ENCODE measurements at places on chromosomes 12 and 14.

DNA sequence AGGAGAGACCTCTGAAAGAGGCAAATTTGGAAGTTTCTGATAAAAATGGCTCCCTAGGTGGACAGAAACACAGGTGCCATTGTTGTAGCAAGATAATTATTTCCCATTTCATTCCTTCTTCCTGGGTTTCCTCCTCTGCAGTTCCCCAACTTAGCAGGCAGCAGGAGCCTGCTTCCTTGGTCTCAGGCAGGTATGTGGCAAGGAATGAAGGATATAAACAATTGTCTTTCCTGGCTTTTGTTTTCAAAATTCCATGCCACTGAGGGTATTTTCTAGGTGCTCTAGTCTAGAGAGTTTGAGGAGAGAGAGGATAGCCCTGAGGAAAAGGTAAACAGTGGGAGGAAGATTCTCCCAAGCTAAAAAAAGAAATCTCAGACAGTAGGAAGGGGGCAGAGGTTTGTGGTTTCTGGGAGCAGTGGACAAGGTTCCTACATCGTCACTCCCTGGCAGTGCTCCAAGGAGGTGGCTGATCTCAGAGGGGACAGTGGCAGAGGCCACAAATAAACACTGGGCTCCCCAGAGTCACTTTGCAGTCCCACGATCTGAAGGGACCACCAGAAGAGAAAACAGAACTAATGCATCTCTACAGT lies 82.6 kb upstream of the IGF1 start:
- no peak for DNase-seq

DNA sequence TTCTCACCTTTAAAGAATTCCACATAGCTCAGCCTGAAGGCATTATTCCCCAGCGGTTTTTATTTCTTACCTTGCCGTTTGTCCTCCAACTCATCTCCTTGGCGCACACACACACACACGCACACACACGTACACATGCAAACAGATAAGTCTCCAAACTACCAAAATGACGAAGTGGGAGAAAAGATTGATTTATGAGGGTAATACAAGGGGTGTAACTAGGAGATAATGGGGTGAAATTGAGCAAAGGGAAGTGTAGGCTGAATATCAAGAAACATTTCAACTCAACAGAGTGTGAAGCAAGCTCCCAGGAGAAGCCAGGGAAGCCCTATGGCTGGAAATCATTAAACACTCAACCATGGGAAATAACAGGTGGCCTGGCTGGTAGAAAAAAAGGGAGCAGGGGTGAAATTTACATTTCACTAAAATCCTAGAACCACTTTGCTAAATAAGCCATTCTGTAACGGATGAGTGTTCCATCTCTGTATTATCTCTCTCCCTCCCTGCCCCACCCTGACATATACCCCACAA lies 41.0 kb downstream of the GRIN2B start:
- no peak for DNase-seq

DNA sequence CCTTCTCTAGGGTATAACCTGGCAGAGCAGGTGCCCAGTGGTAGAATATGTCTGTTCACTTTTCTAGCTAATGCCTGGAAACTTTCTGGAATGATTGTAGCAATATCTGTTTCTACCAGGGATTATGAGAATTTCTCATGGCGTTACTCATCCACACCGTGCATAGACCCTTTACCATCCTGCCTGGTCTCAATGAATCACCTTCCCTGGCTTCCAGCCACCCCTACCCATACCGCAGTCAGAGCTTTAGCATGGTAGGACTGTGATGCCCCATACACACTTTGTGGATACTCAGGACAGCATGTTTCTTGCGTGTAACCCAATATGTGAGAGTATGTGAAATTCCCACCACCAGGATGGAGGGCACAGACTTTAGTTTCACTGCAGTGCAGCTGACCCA lies 45.4 kb downstream of the TUNAR start:
- no peak for DNase-seq

DNA sequence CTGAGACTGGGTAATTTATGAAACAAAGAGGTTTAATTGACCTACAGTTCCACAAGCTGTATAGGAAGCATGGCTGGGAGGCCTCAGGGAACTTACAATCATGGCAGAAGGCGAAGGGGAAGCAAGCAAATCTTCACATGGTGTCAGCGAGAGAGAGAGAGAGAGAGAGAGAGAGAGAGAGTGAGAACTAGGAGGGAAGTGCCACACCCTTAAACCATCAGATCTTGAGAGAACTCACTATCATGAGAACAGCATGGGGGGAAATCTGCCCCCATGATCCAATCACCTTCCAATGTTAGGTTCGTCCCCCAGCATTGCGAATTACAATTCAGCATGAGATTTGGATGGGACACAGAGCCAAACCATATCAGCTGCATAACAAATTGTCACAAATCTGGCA lies 96.7 kb downstream of the CHST11 start:
- no peak for DNase-seq

GRCh38 chr12:54041097-54041690 lies 8.3 kb downstream of the HOXC5 start:
- DNase-seq = no peak

GRCh38 chr14:56073799-56074198 lies 44.4 kb upstream of the PELI2 start:
- no peak for DNase-seq

DNA sequence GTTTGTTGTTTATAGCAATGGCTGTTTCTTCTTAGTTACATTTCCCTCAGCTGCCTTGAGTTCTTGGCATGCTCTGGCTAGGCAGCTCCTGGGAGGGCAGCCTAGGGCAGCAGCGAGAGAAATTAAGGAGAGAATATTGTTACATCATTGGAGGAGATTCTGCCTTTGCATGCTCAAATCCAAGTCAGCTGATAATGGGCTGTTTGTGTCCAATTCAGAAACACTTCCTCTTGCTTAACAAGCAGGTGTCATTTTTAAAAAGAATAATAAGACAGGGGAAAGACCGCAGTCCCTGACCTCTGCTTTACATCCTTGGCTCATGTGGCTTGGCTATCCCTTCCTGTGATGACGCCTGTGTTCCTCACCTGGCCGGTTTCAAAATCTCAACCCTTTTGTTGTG lies 76.9 kb downstream of the ESR2 start:
- no peak for DNase-seq

DNA sequence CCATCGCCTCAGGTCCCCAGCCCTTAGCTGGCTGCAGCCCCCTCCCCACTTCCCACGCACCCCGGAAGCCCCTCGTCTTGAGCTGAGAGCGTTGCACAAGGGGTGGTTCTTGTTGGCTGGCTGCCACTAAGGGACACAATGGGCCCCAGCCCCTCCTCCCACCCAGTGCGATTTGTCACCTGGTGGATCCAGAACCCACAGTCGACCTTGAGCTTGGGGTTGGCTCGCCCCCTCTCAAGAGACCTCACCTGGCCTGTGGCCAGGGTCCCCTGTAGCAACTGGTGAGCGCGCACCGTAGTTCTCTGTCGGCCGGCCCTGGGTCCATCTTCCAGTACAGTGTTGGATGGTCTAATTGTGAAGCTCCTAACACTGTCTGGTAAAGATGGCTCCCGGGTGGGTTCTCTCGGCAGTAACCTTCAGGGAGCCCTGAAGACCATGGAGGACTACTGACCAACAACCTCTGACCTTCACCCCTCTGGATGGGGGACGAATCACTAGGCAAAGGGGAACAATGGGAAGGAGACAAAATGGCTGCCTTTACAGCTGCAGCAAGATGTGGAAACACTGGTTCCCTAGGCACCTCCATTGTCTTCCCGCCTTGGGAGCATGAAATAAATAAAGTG lies 6.6 kb downstream of the PHB2 start:
- DNase-seq = no peak

- peak; percentile 29 for DNase-seq
Observed at GRCh38 chr14:61433169-61433568, 111.8 kb downstream of the PRKCH start.

DNA sequence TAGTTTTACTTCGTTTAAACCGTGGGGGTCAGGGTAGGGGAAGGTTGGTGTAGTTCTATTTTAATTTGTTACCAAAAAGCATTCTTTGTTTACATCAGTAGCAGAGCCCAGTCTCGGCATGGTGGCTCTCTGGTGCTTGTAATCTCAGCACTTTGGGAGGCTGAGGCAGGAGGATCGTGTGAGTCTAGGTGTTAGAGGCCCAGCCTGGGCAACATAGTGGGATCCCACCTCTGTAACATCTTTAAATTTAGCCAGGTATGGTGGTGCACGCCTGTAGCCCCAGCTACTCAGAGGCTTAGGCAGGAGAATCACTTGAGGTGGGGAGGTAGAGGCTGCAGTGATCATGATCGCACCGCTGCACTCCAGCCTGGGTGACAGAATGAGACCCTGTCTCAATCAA lies 2.2 kb downstream of the LRRC43 start:
- DNase-seq = no peak

DNA sequence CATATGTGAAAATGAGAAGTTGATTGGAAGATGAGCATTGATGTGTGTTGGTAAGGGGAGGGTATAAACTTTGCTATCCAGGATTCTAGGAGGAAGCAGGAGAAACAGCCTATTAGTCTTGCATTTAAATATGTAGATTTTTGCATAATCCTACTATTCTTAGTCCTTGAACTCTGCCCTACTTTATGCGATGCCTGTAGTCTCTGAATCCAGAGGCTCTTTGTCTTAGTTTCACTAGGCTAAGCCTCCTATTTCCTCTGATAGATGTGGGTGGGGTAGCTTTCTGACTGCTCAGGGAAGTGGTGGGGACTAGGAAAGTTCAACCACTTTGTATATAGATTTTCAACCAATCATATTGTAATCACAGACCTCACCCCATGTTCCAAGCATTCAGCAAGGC lies 49.5 kb upstream of the KCNC2 start:
- no peak for DNase-seq

DNA sequence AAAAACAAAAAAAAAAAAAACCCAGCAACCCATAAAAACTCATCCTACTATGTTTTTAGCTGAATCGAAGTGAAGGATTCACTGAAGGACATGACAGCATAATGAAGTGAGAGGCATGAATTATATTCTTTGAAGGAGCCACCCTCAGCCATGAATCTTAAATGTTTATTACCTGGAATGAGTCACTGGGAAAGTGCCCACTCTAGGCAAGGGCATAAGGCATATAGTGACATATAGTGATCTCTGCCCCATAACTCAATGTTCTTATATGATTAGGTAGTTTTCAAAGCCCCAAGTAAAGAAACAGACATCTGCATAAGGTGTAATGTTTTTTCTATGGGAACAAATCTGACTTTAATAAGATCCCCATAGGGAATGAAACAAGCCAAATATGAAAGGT lies 79.9 kb downstream of the MDGA2 start:
- no peak for DNase-seq

DNA sequence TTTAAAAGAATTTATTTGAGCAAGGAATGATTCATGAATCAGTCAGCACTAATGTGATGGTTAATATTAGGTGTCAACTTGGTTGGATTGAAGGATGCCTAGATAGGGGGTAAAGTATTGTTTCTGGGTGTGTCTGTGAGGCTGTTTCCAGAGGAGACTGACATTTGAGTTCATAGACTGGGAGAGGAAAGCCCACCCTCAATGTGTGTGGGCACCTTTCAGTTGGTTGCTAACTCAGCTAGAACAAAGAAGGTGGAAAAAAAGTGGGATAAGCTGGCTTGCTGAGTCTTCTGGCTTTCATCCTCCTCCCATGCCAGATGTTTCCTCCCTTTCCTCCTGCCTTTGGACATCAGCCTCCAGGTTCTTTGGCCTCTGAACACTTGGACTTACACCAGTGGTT lies 47.2 kb downstream of the TESPA1 start:
- DNase-seq = no peak

DNA sequence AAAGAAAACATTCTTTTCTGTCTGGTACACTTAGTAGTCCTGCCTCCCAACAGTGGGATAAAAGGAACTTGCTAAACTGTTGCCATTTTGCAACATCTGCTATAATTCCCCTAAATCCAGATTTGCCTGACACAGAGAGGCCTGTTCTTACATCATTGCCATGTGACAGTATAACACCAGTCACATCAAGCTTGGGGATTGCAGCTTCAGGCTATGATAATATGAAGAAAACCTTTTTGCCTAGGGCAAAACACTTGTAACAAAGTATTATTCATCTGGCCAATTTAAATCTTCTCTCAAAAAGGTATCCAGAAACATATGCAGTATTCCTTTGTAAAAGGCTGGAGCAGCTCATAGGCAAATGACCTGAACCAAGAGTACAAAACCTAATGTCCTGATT lies 80.9 kb upstream of the OTX2 start:
- DNase-seq = no peak

- peak; percentile 26 for DNase-seq
Observed at GRCh38 chr12:45130881-45131281, 80.0 kb upstream of the DBX2 start.

GRCh38 chr12:77122661-77123060 lies 57.3 kb upstream of the E2F7 start:
- DNase-seq = no peak

DNA sequence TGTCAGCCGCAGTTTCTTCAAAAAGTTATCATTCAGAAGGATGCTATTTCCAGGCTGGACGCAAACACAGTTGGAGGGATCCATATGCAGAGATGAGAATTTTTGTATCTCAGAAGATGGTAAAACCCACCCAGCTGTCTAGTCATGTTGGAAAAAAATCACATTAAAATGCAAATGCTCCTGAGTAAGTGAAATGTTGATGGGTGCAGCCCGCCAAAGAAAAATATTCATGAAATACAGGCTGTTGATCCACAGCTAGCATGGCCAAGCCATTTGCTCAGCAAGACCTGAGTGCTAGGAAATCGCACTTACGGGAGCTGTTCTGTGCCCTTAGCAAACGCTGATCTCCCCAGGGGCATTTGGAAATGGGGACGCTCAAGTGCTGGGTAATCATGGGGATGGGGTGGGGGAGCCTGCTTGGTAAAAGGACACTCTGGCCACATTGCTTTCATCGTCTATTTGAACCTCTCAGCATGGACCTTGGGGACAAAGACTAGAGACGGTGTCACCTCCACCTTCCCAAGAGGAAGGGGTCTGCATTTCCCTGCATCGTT lies 25.7 kb downstream of the TUNAR start:
- no peak for DNase-seq

GRCh38 chr14:53912021-53912420 lies 44.6 kb downstream of the BMP4 start:
- DNase-seq = no peak

DNA sequence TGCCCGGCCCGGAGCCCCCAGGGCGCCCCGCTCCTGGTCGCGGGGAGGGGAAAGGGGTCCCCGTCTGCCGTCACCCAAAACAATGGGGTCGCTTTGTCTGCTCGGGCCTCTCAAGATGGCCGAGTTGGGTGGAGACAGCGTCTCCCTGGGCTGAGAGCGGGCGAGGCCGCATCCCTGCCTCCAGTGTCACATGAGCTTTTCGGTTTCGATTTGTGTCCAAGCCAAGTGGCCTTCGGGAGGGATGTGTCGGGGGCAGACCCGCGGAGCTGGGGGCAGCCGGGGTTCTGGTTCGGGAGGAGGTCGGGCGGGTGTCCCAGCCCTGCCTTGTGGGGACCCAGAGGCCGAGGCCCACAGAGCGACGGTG lies 790 bp downstream of the DYNC1H1 start:
- peak; percentile 30 for DNase-seq

- no peak for DNase-seq
Observed at GRCh38 chr14:94699831-94700230, 70.1 kb downstream of the GSC start.

GRCh38 chr14:88985654-88986053 lies 161.2 kb downstream of the TTC8 start:
- DNase-seq = no peak

Measured in bone marrow (tissue), 2 donors.